Stimulated activated naive CD8-positive, alpha-beta T cell treated with anti-CD3 and anti-CD28 coated beads, Interleukin-15, amount 100 ng/mL, for 72 hours (primary cell): ENCODE measurements at places on chromosomes 12 and 14.
A peak's percentile ranks its signal among the peaks of the same experiment; 100 is the strongest.

GRCh38 chr14:50067723-50068495, 48.5 kb downstream of the VCPKMT start:
- no peak for DNase-seq

- no peak for DNase-seq
These were observed 96.8 kb upstream of the MDM1 start for GRCh38 chr12:68428724-68429501.

DNA sequence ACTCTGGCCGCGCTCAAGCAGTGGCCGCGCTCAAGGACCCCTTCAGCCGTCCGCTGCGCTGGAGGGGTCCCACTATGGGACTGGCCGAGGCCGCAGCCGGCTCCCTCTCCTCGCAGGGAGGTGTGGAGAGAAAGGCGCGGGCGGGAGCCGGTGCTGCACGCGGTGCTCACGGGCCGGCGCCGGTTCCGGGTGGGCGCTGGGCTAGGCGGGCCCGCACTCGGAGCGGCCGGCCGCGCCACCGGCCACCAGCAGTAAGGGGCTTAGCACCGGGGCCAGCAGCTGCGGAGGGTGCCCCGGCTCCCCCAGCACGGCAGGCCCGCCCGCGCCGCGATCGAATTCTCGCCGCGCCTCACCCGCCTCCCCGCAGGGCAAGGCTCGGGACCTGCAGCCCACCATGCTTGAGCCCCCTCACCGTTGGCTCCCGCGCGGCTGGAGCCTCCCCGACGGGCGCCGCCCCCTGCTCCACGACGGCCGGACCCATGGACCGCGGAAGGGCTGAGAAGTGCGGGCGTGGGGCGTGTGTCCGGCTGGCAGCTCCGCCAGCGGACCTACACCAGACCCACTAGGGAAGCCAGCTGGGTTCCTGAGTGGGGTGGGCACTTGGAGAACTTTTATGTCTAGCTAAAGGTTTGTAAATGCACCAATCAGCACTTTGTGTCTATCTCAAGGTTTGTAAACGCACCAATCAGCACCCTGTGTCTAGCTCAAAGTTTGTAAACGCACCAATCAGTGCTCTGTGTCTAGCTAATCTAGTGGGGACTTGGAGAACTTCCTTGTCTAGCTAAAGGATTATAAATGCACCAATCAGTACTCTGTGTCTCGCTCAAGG, 49.5 kb downstream of the KLHL28 start:
- DNase-seq = no peak

DNA sequence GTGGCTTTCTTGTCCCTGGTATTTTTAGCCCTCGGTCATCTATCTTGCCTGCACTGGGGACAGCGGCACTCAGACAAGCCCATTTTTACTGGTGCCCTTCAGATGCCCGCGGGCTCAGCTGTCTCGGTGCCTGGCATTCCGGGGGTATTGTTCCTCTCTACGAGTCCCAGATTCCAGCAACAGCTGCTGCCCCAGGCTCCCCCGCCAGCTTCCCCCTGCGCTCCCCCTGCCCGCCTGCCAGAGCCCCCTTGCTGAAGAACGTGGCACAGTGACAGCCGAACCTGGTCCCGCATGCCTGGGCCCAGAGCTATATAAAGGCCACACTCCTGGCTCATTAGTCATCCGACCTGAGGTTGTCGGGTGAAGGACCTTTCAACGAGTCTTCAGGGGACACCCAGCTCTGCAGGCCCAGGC, 10.9 kb upstream of the MYL2 start:
- DNase-seq = no peak

- DNase-seq = no peak
These were observed 7.0 kb upstream of the RABGGTA start for GRCh38 chr14:24278424-24278823.

DNA sequence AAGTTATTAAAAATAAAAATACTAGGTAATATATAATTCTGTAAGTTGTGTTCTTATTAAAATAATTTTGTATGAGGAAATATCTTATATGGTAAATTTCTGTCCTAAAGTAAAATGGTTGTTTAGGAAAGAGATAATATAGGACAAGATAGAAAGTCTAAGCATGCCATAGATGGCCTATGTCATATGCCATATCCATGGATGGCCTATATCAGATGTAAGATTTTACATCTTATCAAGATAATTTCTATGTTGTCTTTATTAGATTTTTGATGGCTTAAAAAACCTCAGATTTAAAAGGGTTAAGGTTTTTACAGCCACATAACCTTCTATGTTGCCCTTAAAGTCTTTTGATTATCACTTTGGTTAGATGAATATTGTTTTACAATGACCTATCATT, 52.6 kb downstream of the CATSPERB start:
- DNase-seq = no peak

DNA sequence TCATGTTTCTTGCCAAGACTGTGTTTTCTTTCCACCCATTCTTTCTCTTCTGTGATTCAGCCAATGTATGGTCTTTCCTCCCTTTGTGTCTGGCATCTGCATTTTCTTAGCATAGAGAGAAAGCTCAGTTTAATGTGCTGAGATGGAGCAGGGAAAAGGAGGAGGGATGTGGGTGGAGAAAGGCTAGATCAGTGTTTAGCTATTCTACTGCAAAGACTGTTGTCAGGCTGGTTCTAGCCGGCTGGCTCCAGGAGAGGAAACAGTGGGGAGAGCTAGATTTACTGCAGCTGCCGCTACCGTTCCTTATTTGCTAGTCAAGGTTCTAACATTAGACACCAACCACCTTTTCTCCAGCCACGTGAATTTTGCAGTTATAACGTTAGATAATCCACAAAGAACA, 5.2 kb upstream of the RIMKLB start:
- DNase-seq = no peak

- no peak for DNase-seq
These were observed at the start of gene PLEKHG3 for GRCh38 chr14:64704143-64704742. TSS of gene PLEKHG3 (plus strand) at chr14:64704424. CDS start at chr14:64727632, 23,208 bp downstream.

DNA sequence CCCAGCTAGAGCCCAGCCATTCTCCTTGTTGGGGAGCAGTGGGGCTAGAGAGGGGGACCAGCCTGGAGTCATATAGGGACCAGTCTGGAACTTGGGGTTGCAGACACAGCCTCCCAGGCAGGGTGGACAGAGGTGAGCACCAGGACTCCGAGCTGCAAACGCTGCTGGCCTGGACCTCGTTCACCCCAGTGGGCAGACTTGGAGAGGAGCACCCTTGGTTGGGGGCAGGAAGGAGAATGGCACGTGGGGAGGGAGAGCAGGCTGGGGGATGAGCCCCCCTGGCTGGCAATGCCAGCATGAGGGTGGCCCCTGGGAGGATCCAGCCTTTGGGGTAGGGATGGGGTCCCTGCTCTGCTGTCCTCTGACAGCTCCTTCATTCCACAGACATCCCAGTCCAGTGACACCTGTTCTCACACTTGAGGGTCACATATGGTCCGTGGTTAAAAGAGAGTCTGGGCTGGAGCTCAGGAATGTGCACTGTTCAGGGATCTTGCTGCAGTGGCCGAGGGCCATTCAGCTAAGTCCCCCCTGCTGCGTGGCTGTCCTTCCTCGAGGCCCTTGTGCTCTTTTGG, 2.8 kb downstream of the LBHD2 start:
- DNase-seq = no peak

GRCh38 chr14:56953884-56954283, 143.6 kb upstream of the OTX2 start:
- no peak for DNase-seq

DNA sequence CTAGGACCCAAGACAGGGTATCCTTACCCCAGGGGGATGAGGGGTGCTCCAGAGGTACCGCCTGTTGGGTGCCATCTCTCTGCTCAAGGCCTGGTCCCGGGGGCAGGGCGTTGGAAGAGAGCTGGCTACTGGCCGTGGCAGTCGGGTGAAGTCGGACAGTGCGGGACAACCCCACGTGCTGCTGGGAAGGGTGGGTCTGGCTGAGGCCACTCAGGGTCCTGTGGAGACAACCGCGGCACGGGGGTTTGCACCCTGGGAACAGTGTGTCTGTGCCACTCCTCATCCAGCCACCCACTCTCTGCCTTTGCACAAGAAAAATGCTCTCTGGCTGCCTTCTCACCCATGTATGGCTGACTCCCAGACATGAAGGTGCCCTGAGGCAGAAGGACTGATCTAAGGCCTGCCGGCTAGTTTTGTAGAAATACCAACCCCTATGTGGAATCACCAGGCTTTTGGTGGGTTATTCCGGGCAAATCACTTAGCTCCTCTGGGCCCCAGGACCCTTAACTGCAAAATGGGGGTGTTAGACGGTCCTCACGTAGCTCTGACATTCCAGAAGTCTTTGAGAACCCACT, 56.5 kb downstream of the LTBP2 start:
- DNase-seq = no peak

DNA sequence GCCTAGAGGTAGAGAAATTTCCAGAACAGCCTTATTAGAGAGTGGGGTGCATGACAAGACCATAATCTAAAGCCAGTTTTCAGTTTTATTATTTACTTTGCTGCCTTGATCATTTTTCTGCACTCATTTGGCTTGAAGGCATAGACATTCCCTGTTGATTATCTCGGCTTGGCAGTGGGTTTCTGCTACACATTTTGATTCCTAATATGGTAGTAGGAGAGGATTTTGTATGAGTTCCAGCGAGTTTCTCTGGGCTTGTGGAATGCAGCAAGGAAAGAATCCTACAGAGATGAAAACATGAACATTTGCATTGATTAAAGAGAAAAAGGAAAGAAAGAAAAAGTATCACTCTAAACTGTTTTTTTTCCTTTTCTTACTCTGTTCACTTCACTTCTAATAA, 281.2 kb downstream of the PAWR start:
- DNase-seq = no peak

DNA sequence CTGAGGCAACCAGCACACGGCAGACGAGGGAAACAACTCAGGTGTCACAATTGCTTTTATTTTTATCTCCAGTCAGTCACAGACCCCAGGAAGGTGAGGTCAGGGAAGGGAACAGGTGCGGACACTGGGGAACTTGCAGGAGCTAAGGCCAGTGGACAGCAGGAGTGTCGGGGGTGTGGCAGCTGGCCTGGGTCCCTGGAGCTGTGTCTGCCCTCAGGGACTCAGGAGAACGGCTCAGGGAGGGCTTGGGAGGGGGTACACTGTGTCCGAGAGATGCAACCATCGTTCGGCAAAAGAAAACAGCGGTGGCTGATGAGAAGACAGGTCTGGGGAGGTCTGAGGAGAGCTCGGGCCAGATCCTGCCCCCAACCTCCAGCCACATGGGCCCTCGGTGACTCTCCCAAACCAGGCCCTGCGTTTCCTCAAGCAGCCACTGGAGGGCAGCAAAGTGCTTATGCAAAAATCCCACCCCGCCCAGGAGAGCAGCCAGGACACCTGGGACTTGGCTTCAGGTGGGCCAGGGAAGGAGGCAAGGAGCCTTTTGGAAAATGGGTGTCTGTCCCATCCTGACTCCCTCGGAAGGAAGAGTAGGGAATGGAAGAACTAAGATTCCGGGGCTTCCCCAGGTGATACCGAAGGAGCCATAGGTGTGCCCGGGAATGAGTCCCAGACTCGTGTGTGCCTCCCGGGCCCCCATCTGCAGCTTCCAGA, 24.1 kb upstream of the BCDIN3D start:
- DNase-seq = peak; percentile 79

DNA sequence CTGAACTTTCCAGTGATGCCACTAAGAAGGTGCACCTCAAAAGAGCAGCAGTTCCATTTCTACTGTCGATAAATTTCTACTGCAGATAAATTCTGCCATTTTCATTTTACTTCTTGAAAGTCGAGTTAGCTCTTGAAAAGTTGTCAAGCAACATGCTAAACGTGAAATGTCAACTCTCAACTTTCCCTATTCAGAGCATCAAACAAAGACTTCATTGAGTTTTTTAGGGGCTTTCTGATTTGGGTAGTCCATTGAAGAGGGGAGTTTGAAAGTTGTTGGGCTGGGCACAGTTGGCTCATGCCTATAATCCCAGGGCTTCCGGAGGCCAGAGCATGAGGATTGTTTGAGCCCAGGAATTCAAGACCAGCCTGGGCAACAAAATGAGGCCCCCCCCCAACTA, 59.4 kb upstream of the SYNE2 start:
- DNase-seq = no peak

GRCh38 chr12:21340403-21340802, 5.7 kb upstream of the SLCO1A2 start:
- DNase-seq = no peak

DNA sequence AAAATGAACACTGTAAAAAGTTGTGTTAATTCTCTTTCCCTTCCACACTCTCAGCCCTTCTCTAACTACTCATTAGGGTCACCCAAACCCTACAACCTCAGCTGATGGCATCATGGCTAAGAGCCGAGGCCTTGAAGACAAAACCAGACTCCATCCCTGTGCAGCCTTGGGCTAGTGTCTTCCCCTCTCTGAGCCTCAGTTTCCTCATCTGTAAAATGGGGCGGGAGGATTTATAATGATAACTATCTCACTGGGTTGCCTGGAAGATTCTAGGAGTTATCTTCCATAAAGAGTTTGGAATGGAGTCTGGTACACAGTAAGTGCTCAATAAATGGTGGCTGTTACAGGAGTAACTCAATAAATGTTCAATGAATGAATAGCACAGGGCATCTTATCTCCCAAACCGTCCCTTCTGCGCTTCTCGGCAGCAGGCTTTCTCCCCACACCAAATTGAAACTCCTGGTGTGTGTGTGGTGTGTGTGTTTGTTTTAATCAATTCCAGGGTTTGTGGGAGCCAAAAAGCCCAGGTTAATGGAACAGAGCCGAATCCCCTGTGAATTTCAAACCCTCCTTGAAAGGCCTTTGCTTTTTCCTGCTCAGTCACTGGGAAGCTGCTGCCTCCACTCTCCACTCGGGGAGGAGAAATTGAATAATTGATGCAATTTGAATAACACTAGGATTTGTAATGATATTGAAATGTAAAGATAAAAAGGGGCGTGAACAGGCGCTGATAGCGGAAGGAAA, 61.2 kb upstream of the FAM222A start:
- DNase-seq = no peak

- no peak for DNase-seq
These were observed 35.6 kb downstream of the SCFD1 start for GRCh38 chr14:30657606-30658163.

- no peak for DNase-seq
These were observed 98.7 kb downstream of the BBS10 start for GRCh38 chr12:76249501-76249900.

- peak; percentile 19 for DNase-seq
These were observed 2.4 kb upstream of the RNASE7 start for GRCh38 chr14:21039585-21040369.

DNA sequence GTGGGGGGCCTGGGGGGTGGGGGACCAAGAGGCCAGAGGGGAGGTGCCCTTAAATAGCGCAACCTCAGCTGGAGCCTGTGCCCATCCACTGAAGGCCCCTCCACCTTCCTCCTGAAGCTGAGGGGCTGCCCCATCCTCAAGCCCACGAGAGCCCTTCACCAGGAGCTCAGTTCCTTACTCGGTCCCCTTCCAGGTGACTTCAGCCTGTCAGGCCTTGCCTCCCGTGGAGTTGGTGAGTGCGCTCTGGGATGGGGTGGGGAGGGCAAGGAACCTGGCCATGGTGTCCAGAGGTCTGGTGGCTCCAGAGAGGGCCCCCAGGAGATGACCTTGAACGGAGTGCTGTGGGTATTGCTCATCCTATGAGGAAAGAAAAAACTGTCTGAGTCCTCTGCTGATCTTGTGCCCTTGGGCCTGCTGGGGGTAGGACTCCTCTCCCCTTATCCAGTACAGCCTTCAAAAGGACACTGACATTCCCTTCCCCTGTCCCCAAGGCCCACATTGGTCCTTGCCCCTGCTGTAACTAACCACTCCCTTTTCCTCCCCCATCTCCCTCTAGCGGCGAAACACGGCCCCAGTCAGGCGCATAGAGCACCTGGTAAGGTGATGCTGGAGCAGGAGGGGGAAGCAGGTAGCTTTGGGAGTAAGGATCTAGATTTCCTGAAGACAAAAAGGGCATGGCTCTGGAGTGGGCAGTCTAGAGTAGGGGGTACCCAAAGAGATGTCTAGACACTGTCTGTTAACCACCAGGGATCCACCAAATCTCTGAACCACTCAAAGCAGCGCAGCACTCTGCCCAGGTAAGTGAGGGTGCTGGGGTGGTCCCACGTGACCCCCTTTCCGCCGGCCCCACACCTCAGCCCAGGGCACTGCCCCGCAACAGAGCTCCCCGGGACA, 3.6 kb downstream of the TNS2 start:
- peak; percentile 54 for DNase-seq
